SK-MEL-5 (cell line): ENCODE measurements at places on chromosomes 5 and 9. TPM values are rescaled to one million over a fixed set of nuclear protein-coding genes. Genes with fewer than 3 reads are reported as not detected.

- no peak for DNase-seq
Measured at GRCh38 chr5:81859624-81860023, 108.7 kb upstream of the SSBP2 start.

DNA sequence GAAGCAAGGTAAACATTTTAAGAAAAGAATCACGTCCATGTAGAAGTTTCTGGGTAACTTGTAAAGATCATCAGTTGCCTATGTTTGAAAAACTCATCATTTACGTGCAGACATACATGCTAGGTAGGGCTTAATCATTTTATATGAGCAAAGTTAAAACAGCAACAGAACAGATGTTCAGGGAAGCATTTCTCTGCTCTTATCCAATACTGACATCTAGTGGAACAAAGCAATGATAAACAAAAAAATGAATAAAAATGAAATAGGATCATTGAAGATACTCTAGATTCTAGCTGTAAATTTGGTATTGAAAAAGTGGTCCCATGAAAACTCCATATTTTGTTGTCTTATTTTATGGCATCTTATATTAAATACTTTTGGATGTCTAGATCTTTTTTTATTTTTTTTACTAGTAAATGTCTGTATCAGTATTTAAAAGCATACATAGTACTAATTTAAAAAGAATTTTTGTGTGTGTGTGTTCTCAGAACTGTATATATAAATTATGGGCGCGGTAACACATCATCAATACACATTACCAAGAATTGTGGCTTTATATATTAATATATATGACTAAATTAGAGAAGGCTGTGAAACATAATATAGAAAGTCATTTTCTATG is 1050.2 kb downstream of the CDH12 start:
- DNase-seq = peak; percentile 69

- no peak for DNase-seq
Measured at GRCh38 chr9:124242331-124243194, 15.2 kb upstream of the NEK6 start.

POLR3G gene
- total RNA-seq = 55.3 and 60.5 TPM in 2 replicates

C9orf153 gene
- total RNA-seq = 0.98 TPM in 1 of 2 replicates, not detected in the other
